ENCODE measurements at places on chromosomes 5 and 9.
A peak's percentile ranks its signal among the peaks of the same experiment; 100 is the strongest.

- no peak for DNase-seq
These were observed 134.6 kb upstream of the RASEF start for GRCh38 chr9:83197591-83197990.

GRCh38 chr9:83598487-83598886, 24.5 kb upstream of the IDNK start:
- DNase-seq = no peak

GRCh38 chr9:29717631-29718030, 2144.3 kb upstream of the C9orf72 start:
- no peak for DNase-seq

GRCh38 chr9:123112015-123112975, 78.8 kb downstream of the GPR21 start:
- peak; percentile 80 for DNase-seq

GRCh38 chr9:87682618-87683017, 43.3 kb upstream of the CTSL start:
- DNase-seq = no peak

DNA sequence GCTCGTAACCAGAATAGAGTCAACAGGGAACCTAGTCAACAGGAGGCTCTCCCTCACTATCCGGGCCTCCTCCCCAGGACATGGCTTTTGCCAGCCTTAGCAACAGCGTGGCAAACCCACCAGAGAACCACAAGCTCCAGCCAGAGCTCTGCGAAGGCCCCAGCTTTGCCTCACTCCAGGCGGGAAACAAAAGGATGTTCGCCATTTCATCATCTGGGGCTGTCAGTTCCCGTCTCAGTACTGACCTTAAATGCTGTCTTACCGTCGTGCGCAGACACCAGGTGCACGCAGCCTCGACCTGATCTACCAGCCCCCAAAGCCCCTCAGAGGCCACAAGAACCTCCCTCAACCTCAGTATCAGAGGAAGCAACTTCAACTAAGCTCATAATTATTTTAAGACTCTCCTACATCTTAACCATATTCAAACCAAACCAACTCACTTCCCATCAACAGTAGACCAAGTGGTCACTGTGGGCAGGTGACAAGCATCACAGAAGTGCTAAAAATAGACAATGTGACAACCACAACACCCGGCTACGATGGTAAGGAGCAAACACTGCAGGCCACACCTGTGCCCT, 71.4 kb downstream of the SEMA4D start:
- no peak for DNase-seq

- DNase-seq = no peak
These were observed 509.1 kb downstream of the RAB3C start for GRCh38 chr5:59091965-59092364.

GRCh38 chr5:54637654-54638053, 120.1 kb downstream of the SNX18 start:
- no peak for DNase-seq

GRCh38 chr5:100683881-100684280, 148.7 kb downstream of the FAM174A start:
- DNase-seq = no peak

DNA sequence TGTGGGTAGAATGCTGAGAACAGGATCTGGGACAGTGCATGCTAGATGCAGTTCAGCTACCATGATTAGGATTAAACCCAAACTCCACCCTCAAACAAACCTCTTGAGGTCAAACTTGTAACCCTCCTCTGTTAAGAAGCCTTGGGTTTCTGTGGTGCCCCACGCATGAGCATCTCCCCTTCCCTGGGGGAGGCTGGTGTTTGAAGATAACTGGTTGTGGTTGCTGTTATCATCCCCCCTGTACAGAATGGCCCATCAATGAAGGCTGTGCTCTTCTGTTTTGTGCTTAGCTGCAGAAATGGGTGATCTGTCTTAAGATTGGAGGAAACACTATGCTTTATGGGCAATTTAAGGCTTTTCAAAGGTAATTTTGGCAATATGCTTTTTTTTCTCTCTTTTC, 4.4 kb upstream of the DAB2IP start:
- no peak for DNase-seq

DNA sequence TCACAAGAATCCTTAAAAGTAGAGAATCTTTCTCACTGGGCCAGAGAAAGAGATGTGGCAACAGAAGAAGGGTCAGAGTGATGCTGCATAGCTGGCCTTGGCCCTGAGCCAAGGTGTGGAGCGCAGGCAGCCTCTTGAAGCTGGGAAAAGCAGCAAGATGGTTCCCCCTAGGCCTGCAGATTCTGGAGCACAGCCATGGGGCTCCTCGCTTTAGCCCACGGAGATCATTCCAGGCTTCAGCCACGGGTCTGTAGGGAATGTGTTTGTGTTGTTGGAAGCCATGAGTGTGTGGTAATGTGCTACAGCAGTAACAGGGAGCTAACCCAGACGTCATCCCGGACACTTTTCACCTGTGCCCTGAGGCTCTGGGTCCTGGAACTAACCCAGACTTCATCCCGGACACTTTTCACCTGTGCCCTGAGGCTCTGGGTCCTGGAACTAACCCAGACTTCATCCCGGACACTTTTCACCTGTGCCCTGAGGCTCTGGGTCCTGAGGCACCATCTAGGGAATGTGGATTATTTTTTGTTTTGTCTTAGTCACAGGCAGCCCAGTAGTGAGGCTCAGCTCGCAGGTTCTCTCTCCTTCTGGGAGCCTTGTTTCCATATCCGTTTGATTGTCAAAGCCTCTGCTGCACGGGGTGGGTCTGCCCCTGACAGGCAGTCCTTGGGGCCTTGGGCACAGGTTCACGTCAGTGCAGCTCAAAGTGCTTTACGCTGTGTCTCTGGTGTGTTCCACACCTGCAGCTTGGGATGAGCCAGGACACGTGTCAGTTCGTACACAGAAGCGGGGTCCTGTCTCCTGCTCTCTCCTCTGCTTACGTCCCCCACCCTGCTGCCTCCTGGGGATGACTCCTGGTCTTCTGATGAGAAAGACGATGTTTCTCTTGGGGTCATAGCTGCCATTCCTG, 56.3 kb upstream of the EXOC3 start:
- peak; percentile 26 for DNase-seq

- no peak for DNase-seq
These were observed 556.7 kb upstream of the GRIN3A start for GRCh38 chr9:102295188-102295587.

DNA sequence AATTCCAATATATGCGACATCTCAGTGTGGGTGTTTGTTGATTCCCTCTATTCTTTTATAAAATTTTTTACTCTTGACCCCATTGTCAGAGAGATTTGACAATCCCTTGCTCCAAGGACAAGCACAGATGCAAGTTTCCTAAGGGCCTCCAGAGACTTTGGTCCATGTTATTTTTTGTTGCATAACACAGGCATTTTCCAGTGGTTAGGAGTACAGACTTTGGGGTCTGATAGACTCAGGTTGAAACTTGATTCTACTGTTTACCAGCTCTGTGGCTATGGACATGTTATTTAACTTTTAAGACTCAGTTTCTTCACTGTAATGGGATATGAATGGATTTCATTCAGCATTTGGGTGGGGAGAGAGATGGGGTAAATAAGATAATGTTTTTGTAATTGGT, 361.3 kb downstream of the ENC1 start:
- no peak for DNase-seq

GRCh38 chr9:75438716-75439115, 350.4 kb downstream of the OSTF1 start:
- DNase-seq = no peak

DNA sequence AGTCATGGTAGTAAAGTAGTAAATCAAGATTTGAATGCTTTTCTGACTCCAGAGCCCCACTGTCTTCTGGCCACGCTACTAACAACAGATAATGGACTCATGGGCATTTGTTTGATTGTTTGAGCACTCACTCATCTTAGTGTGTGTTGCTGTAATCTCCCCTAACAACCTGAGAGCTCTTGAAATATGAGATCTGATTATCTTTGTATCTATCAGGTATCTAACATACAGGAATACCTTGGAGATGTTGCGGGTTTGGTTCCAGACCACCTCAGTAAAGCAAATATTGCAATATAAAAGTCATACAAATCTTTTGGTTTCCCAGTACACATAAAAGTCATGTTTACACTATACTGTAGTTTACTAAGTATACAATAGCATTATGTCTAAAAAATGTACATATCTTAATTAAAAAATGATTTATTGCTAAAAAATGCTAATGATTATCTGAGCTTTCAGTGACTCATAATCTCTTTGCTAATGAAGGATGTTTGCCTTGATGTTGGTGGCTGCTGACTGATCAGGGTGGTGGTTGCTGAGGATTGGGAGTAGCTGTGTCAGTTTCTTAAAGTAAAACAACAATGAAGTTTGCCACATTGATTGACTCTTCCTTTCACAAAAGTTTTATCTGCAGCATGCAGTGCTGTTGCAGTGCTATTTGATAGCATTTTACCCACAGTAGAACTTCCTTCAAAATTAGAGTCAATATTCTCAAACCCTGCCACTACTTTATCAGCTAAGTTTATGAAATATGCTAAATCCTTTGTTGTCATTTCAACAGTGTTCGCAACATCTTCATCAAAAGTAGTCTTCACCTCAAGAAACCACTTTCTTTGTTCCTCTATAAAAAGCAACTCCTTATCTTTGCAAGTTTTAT, 92.2 kb downstream of the ZNF462 start:
- DNase-seq = no peak

DNA sequence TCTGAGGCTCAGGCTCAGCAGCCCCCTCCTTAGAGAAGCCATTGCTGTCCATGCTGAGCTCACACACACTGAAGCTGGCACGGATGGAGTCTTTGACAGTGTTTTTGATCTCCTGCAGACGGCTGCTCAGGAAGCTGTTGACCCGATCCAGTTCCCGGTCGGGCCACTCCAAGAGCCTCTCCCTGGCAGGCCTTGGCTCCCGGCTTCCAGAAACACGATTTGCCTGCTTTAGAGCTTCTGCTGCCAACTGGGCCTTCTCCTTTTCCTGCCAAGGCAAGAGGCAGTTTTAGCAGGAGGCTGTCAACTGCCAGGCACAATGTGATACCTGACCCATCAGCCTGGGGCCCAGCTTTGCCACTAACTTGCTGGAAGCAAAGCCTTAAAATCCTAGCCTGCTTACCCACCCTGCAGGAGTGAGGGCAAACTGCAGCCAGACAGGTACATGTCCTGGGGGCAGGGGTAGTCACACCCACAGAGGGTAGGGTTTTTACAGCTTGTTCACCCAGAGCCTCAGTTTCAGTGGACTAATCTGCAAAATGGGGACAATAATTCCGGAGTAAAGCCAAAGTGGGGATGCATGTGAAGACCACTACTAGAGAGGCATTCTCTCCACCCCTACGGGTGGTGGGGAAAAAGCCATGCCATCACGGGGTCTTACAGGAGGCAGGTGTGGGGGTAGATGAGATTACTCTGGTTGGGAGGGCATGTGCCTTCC, 8.3 kb upstream of the DDX41 start:
- no peak for DNase-seq

- peak; percentile 36 for DNase-seq
These were observed 517 bp upstream of the EXOSC2 start for GRCh38 chr9:130693101-130693425.

DNA sequence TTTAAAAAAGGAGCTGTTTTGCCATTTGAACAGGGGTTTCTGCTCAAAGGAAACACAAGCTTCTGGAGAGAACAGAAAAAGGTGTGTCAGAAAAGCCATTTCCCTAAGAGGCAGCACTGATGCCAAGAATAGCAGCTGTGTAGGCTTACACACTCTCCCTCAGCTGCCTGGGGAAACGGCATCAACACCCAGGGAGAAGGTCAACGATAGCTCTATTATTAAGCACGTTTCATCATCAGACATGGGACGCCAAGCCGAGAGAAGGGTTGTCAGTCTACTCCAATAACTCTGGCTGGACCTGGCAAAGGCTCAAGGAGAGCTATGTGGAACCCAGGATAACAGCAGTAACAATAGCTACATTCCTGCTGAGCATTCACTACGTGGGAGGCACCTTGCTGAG, 314.2 kb downstream of the CDK5RAP2 start:
- DNase-seq = no peak

- peak; percentile 73 for DNase-seq
These were observed 1.7 kb downstream of the SNCB start for GRCh38 chr5:176628406-176629228.

GRCh38 chr9:113425072-113425471, 14.5 kb downstream of the C9orf43 start:
- DNase-seq = no peak

- DNase-seq = no peak
These were observed 301.1 kb downstream of the CYLC2 start for GRCh38 chr9:103296189-103296588.

- DNase-seq = no peak
These were observed 28.2 kb upstream of the HSPA9 start for GRCh38 chr5:138603249-138603920.

DNA sequence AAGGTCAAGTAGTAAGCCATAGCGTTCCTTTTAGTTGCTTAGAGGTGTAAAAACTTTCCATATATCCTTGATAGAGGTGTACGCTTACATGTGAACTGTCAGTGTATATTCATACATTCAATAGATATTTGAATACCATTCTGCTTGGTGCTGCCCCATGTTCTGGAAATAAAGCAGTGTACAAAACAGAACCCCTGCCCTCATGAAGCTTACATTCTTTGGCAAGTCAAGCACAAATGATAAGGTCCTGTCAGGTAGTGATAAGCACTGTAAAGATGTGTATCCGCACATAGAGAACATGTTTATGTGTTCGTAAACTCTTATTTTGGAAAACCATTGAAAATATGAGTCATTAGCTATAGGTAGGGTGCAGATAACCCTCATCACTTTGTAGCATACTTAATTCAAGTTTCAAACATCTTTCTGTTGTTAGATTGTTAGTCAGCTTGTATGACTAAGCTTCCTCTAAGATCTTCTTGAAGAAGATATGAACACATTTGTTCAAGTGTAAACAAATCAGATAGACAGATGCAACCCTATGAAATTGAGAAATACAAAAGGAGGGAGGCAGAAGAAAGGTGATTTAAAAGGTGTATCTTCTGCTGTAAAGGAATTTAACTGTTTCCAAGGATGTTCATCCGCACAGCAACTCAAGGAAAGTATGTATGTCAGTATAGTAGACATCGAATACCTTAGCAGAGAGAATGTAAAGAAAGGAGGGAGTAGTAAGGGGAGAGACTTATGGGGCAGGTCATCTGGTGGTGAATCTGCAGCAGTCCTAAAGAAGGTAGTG, 1.6 kb downstream of the GTF3C4 start:
- no peak for DNase-seq

DNA sequence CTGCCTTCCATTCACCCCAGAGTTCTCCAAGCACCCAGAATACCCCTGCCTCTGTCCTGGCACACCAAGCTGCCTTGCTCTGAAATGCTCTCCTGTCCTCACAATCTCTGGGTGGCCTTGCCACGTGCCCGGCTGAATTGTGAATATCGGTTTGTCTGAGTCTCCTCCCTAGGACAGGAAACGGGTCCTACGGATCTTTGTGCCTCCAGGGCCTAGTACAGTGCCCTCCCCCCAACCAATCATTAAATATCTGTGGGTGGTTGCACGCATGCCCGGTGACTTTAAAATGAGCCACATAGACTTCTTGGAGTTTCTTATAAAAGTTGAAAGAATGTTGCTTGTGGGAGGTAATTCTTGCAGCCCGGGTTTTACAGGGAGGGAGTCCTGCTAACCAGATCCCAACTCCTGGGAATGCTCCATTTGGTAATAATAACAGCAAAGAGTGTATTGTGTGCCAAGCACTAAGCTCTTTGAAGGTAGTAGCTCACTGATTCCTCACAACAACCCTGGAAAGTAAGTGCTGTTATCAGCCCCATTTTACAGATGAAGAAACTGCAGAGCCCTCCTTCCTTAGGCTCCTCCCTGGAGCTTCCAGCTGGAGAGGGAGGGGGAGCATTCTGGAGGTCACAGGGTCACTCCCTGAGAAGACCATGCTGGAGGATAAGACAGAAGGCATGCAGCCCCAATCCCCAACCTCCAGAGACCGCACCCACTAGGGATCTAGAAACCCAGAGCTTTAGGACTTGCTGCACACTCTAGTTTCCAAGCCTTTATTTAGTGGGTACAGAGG, 23.4 kb downstream of the URM1 start:
- peak; percentile 61 for DNase-seq
